ENCODE measurements at places on chromosomes 2 and 18.

- no peak for DNase-seq
These were observed 568 bp downstream of the TMEM131 start for GRCh38 chr2:97995026-97995733.

GRCh38 chr2:174561283-174561971 is 36.2 kb downstream of the WIPF1 start:
- DNase-seq: no peak

DNA sequence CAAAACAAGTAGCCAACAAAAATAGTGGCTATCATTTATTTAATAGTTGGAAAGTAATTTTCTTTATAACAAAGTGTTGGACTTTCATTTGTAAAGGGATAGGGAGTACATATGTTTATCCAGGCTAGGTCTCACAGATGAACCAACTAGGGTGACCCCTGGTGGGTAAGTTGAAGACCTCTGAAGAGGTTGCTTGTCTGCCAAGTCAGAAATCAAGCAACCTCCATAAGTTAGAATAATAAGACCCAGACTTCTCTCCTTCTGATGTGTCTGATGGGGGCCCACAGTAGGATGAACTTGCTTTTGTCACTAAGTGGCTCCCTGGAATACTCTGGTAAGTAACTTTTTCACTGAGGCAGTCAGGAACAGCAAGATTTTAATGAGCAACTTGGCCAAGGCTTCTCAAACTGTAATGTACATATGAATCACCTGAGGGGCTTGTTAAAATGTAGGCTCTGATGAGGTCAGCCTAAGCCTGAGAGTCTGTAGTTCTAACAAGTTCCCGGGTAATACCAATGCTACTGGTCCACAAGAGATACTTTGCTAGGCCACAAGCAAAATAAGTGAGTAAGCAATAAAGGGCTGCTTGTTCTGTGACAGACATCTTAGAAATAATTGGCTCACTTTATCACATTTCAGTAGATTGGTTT is 319.6 kb downstream of the PIK3C3 start:
- DNase-seq: no peak

DNA sequence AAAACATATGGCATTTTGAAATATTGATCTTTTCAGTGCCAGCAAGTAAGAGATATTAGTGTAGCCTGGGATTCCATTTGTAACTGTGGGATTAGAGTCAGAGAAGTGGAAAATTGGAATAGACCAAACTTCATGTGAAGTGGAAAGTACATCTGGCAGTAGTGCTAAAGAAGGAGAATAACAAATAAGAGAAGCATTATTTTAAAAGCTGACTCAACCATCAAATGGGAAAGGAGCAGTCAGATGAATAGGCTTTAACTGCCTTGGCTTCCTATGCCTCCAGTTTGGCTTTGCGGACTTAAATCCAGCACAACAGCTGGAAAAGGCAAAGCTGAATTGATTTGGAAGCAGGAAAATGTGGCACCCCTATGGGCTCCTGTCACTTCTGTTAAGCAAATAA is 623.1 kb downstream of the TSN start:
- DNase-seq: no peak

DNA sequence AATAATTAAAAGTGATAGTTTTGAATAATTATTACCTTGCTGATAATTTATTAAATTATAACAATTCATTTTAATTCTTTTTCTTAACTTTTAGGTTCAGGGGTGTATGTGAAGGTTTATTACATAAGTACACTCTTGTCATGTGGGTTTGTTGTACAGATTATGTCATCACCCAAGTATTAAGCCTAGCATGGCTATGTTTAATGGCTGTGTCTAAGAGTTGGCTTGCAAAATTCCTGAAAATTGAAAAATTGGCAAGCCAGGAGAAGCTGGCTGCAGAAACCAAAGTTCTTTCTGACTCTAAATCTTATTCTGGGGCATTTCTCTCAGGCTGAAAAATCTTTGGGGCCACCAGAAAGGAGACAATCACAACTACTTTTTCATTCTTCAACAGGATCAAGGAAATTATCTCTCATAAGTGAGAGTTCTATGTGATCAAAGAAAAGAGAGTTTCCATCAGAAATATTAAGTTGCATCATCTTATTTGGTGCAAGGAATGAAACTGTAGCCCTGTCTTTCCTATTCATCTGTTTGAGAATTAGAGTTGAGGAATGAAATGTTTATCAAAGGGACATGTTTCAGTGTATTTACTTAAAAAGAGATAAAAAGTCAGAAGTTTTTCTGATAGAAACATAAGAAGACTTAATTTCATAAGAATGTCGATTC is 412.1 kb upstream of the CDH2 start:
- no peak for DNase-seq

- DNase-seq: peak; percentile 31
These were observed 38.0 kb downstream of the TMX3 start for GRCh38 chr18:68676913-68677312.

- no peak for DNase-seq
These were observed 91.0 kb upstream of the LCLAT1 start for GRCh38 chr2:30356071-30356470.

DNA sequence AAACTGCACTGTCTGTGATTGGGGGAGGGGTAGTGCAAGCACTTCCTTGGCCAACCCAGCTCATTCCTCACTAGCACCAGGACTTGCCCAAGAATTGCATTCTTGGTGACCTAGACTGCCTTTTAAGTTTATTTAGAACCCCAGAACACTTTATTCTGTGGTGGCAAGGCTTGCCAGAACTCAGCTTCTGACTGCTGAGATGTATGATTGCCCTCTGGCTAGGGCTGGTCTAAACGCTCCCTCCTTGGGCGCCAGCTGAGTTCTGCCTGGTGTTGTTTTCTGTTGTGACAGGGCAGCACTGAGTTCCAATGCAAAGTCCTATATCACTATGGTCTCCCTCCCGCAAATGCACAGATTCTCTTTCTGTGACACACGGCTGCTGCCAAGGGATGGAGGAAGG is 247.7 kb downstream of the ZNF385B start:
- no peak for DNase-seq

DNA sequence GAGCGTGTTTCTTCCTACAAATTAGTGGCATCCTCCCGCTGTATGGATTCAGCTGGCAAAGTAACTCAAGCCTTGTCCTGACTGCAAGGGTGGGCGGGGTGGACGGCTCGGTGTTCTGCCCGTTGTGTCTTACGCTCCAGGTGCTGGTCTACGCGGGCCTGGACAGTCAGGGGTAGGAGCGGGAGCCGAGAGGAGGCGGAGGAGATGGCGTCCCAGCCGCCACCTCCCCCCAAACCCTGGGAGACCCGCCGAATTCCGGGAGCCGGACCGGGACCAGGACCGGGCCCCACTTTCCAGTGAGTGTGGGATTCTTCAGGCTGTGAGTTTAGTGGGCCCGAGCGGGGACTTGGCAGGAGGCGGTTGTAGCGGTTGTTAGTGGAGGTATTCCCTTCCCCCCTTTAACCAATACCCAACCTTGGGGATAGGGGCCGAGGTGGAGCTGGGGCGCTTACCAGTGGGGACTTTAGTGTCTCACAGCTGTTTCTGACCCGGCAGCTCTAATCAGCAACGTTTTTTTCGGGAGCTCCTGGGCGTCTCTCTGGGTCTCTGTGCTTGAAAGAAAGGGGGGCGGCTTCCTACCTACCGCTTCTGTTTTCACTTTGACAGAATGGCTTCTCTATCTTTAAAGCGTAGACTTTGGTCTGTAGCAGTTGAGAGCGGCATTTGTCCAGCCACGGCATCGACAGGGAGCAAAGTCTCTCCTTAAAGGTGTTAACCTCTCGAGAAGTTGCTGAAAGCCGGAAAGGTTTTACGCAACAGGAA is at the start of the genes PEX13 and PUS10:
TSS of gene PEX13 (plus strand) at position 165 of the 762 bp plus-strand sequence. CDS start at position 205, 40 bp downstream.
TSS of gene PUS10 (minus strand) at position 700 of the 762 bp plus-strand sequence. CDS start 6,365 bp downstream, outside the sequence.
- DNase-seq: peak; percentile 47

- no peak for DNase-seq
These were observed 1611.9 kb upstream of the ZEB2 start for GRCh38 chr2:146131785-146132184.

GRCh38 chr18:23134780-23135549 is at the start of gene CABLES1:
Gene CABLES1, plus strand, starts transcription at chr18:23135485. Its CDS starts 278 bp downstream, at chr18:23135763.
- no peak for DNase-seq

DNA sequence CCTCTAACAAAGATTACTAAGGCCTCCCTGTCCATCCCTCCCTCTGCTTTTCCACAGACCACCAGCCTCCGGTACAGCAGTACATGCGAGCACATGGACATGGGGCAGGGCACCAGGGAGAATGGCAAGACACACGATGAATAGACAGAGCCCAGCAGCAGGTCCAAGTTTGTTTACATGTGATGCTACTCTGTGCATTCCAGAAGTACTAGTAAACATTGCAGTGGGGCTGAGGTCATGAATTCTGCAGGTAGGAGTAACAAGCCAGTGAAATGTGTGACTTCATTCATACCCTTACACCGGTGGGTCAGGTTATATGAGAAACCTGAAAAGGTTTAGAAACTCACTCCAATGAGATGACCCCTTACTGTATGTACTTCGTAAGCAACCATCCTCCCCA is 205.7 kb downstream of the BCL11A start:
- no peak for DNase-seq

GRCh38 chr2:20062615-20063545 is 11.5 kb upstream of the LAPTM4A start:
- no peak for DNase-seq

- DNase-seq: no peak
These were observed 134.2 kb upstream of the PIK3C3 start for GRCh38 chr18:41820784-41821183.

GRCh38 chr2:170165129-170165528 is 12.8 kb upstream of the MYO3B start:
- no peak for DNase-seq

DNA sequence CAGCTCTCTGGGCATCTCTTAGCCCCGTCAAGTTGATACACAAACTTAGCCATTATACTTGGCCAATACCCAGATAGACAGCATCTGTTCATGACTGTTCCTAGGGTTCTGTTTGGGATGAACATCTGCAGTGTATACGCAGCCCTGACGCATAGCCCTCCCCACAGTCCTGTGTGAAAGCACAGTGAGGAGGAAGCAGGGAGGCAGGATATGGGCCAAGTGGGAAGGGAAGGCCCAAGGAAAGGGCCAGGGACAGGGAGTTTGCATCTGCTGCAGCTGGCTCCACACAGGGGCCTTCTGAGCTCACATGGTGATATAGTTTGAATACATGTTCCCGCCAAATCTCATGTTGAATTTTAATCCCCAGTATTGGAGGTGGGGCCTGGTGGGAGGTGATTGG is 80.2 kb downstream of the CMPK2 start:
- no peak for DNase-seq

DNA sequence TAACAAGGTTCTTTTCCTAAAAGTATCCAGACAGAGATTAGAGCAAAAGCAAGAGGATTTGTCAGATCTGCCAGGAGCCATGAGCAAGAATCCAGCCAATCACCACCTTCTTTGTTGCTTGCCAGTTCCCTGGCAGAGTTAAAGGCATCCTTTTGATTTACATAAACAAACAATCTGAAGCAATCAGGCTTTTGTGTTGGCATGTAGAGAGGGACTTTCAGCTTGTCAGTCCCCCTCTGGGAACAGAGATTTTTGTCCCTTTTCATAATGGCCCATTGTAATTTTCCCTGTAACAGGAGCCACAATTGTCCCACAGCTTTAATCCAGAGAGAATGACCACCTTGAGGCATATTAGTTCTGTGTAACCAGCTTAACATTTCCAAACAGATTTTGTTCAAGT is at the start of gene ERMN:
TSS of gene ERMN (minus strand) at position 39 of the 400 bp plus-strand sequence. CDS start 182 bp downstream, outside the sequence.
- no peak for DNase-seq

DNA sequence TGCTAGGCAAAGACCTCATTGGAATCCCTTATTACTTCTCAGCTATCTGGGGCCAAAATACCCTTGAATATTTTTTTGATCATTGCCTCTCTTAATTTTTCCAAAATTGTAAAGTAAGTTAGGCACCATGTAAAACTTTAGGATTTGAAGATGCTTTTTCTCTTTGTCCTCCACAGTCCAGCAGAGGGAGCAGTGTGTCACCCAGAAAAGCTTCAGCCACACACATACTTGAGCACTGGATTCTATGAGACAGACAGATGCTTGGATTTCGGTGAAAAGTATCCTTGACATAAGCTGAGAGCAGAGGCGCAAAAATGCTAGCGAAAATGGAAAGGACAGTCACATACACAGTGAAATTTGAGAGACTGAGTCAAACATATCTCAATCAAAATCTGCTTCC is 74.7 kb upstream of the KCNJ3 start:
- DNase-seq: peak; percentile 16

DNA sequence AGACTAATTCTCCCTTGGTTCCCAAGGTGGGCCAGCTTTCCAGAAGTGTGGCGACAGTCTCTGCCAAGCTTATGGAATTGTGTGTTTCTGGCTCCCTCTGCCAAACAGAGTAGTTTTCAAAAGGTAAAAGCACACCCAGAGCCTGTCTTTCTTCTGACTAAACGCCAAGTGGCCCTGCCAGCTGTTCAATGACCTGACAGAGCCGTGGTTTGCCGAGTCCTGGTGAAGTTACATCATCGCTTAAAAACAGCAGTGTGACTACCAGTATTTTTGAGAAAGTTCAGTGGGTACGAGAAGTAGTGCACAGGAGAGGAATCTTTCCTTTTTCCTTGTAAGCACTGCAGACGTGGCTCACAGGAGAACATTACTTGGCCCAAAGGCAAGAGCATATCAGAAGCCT is 1.9 kb downstream of the PER2 start:
- DNase-seq: peak; percentile 43

GRCh38 chr2:9847140-9847539 is 3.9 kb downstream of the TAF1B start:
- no peak for DNase-seq

DNA sequence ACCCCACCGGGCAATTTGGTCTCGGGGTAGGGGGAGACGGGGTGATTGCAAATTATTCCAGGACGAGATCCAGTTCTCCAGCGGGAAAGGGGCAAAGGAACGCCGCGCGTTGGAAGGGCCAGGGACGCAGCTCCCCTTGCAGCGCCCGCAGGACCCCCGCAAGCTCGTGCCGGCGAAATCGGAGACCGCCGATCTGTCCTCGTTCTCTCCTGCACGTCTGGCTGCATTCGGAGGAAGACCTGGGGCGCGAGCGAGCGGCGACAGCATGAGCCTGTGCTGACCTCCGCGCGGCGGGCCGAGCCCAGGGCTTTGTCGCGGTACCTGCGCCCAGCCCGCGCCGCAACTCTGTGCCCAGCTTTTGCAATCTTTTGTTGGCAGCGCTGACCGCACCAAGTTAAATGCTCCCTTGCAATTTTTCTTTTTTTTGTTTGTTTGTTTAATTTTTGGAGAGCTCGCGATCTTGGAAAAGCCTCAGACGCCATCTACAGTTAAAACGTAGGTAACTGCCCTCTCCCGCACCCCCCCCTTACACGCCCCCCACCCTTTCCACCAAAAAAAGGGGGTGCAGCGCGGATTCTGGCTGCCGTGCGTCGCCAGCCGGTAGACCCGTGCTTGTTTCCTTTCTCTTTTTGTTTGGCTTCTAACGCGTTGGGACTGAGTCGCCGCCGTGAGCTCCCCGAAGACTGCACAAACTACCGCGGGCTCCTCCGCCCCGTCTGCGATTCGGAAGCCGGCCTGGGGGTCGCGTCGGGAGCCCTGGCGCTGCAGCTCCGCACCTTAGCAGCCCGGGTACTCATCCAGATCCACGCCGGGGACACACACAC is 667 bp downstream of the TRIB2 start:
- DNase-seq: peak; percentile 59

DNA sequence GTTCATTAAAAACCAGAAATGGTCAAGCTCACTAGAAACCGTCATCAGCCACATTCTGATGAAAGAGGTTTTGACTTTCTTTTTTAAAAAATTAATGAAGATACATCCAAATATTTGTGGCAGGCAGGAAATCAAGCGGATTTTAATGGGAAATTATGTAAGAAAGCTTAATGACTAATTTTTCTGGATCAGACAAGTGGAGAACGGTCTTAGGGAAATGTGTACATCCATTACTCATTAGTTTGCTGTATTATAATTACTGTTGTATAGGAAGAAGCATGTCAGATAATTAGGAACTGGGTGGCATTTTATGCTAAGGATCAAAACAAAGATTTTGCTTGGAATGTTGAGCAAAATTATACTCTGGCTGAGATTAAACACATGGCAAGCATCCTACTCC is 39.4 kb downstream of the AGAP1 start:
- no peak for DNase-seq

All from NCI-H510A treated with DMSO at 0.1 percent for 48 hours (cell line).